RPMI7951 (cell line): ENCODE measurements at places on chromosomes 1 and 21. TPM values are rescaled to one million over a fixed set of nuclear protein-coding genes. Genes with fewer than 3 reads are reported as not detected.

GFI1 gene
- total RNA-seq, result 0.12 and 0.20 TPM in 2 replicates

DNA sequence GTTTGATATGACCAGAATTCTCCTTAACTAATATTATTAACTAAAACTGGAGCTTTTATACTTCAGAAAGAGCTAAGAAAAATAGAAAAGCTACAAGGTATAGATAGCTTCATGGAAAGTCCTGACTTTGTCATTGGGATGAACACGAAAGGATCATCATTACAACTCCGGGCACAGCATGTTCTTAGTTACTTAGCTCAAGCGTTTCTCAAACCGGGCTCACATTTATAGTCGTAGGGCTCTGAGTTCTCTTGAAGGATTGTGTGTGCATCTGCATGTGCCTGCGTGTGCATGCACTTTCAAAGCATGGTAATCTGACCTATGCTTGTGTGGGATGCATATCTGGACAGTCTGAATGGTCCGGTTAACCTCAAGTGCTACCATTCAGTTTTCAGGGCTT lies 20.4 kb upstream of the MAP10 start:
- DNase-seq, result no peak

RHCE gene
- 0.24 and 0.78 TPM in 2 replicates for total RNA-seq

DNA sequence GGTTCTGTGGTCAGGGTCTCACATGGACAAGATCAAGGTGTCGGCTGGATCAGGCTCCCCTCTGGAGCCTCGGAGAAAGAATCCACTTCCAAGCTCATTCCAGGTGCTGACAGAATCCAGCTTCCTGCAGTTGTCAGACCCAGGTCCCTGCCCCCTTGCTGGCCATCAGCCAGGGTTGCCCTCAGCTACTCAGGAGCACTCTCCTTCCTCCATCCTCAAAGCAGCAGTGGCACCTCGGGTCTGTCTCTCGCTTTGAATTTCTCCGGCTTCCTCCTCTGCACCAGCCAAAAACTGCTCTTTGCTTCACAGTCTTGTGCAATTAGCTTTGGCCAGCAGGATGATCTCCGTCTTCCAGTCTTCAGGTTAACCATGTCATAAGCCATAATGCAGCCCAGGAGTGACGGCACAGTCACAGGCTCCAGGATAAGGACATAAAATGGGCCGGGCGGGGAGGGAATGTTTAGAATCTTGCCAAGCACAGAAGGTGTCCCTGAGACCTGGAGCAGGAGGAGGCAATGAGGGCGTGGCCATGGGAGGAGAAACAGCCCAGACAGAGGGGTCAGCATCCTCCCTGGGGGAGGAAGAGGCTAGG lies 79.4 kb upstream of the SLC25A33 start:
- DNase-seq, result no peak

- DNase-seq, result no peak
Observed at GRCh38 chr1:245153552-245154428, 995 bp upstream of the KIF26B start.

- DNase-seq, result no peak
Observed at GRCh38 chr21:45013260-45013841, 61.0 kb upstream of the ADARB1 start.

OR2M3 gene
- total RNA-seq, result not detected in 2 replicates

- DNase-seq, result no peak
Observed at GRCh38 chr1:40755067-40755466, 28.5 kb upstream of the KCNQ4 start.

DNA sequence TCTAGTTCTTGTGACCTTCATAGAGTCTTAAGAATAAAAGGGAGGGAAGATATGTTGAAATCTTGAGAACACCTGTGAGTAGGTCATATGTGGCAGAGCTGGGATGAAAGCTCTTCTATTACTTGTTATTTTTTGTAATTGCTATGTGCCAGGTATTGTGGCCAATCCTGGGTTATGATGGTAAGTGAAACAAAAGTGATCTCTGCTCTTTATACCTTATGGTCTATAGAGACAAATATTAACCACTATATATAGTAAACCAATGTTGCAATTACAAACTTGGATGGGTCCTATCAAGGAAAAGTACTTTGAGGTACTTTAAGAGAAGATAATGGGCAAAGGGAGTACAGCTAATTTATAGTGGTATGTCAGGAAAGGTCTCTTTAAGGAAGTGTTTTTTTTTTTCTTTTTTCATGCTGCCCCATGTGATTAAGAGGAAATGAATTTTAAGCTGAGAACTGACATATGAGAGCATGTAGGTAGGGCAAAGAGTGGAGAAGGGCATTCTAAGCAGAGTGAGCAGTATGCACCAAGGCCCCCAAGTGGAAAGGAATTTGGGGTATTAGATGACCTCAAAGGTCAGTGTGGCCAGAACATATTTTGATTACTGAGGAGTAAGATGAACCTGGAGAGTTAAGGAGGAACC lies 43.3 kb downstream of the POU2F1 start:
- no peak for DNase-seq

DMRTA2 gene
- 0.12 and 0.20 TPM in 2 replicates for total RNA-seq

JAM2 gene
- total RNA-seq, result 1.5 and 1.9 TPM in 2 replicates

GRCh38 chr1:229893762-229894444 lies 173.1 kb upstream of the GALNT2 start:
- DNase-seq, result peak; percentile 97

DNA sequence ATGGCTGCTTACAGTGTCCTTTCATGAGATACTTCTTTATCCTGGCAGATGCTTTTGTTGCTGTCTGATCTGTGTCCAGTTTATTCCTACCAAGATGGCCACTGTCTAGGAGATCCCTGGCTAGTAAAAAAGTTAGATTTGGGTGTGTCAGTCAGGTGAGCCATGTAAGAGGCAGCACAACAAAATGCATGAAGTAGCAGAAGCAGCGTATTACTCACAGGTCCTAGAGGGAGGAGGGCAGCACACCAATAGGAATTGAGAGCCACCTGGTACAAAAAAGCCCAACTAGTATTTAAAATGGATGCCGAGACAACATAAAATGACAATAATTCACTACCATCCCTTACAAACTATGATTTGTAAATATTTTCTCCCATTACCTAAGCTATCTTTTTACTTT lies 22.8 kb upstream of the ZNF697 start:
- DNase-seq, result no peak

DNA sequence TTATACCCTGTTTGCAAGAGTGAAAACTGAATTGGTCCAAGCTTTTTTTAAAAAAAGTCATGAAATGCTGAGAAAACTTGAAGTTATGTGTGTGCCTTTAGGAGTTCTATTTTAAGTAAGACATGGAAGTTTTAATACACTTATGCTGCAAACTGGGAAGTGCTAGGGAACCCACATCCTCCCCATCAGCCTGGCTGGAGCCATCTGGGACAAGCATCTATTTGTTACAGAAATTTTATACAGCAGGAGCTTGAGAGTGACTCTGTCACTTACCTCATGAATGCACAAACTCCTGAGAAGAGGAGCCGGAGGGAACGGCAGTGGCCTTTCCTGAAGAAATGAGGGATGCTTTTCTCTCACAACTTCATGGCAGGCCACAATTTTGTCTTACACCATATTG lies 78.2 kb upstream of the SLC44A3 start:
- DNase-seq, result peak; percentile 74

GRCh38 chr1:229192031-229192430 lies 78.9 kb upstream of the RAB4A start:
- DNase-seq, result no peak

GRCh38 chr1:247528812-247529474 lies 7.3 kb downstream of the OR2C3 start:
- peak; percentile 16 for DNase-seq

GRCh38 chr1:106178791-106179190 lies 877.7 kb upstream of the PRMT6 start:
- DNase-seq, result no peak

DNA sequence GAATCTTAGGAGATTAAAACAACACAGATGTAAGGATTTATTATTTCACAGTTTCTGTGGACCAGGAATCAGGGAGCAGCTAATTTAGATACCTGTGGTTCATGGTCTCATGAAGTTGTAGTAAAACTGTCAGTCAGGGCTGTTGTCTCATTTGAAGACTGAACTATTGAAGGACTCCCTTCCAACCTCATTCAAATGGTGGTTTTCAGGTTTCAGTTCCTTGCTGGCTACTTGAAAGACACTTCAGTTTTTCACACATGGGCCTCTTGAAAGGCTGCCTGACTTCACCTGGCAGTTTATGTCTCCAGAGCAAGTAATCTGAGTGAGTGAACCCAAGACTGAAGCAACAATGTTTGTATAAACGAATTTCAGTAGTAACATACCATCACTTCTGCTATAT lies 915.9 kb downstream of the PLA2G4A start:
- no peak for DNase-seq

DNA sequence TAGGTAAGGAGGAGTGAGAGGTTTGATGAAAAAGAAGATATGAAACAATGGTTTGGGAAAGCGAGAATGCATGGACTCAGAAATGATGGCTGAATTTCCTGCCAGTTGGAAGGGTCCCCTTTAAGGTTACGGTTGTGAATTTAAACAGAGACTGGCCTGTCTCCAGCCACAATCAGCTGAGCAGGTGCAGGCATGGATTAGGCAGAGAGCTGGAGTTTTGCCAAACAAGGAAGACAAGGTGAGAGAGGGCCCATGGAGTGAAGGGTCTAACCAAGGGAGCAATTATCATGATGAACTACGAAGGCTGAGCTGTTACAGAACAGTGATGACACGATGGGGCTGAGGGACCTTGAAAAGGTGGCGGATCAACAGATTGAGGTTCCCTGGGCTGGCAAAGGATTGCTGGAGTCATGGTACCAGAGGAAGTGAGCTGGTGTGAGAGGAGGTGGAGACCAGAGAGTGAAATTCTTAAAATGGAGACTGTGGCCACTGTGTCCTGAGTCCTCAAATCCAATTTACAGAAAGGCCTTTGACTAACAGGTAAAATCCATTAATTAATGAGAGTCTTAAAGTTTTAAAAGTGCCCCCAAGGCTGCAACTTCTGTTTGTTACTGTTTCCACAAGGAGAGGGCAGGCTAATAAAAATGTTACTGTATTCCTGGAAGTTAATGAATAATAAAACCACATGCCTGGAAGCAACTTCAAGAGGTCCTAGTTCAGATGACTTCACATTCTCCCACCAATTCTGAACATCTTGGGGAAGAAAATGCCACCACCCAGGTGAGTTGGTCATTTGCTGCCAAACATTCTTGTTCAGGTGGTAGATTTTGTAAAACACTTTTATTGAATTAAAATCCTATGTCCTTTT lies 41.5 kb downstream of the LHX9 start:
- DNase-seq, result no peak

GRCh38 chr1:181126289-181126688 lies 37.8 kb downstream of the IER5 start:
- DNase-seq, result no peak

DNA sequence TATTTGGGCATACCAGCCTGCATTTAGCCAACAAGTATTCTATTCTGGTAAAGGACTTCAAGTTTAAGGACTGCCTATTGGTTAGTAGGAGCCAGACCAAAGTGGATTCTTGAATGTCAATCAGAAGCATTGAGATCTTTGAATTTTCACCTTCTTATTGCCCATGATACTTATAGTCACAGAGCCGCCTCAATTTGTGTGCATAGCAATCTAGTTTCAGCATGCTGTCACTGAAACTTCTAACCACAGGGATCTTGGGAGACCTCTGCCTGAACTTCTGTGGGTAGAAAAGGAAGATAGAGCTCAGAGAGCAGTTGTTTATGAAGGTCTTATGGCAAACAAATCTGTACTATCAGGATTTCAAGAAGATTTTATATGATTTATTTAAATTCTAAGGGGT lies 501.4 kb upstream of the USP24 start:
- DNase-seq, result peak; percentile 77

- DNase-seq, result peak; percentile 64
Observed at GRCh38 chr1:32068957-32069588, 3.7 kb upstream of the TMEM39B start.

- DNase-seq, result no peak
Observed at GRCh38 chr1:160144921-160145320, 6.5 kb upstream of the ATP1A4 start.

TNFRSF18 gene
- not detected in 2 replicates for total RNA-seq

DNA sequence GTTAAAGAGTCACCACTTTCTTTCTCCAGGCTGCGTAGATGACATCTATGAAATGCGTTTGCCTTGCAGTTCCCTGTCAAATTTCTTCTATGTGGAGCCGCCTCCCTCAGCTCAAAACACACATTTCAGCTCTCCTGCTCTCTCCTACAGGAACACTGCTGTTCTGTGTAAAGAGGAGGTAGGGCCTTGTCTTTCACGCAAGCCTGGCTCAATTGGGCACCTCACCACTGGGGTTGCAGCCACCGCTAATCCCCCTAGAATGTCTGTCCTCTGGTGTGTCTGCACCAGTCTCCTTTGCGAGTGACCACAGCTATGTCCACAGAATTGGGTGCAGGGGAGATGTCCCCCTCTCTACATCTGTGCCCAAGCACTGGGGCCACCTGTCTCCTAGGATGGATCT lies 31.8 kb upstream of the CFHR4 start:
- DNase-seq, result no peak

DNA sequence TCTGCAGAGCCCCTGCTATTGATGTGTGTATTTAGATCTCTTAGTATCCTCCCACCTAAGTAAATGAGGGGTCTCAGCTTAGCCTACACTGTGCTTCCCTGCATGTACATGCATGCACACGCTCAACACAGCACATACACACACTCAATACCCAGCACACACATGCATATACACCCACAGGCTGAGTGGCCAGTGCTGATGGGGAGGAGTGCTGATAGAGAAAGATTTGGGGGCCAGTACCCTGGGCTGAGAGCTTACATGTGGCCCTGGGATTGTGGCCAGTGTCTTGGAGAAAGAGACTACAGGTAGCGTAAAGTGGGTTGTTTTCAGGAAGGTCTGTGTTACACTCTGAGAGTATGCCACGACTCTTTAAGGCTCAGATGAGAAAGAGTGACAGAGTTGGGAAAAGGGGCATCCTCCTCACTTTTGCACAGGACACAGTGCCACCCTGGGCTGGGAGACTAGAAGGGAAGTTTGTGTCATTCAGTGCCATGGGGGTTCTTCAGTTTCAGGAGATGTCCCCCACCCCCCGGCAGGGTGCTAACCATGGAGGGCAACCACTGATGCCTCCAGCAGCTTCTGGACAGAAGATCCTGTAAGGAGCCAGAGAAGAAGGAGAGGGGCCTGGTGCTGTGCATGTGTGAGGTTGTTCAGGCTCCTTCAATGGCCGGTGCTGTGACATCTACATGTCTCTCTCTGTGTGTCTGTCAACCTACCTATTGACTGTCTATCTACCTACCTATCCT lies 166.8 kb downstream of the RHOU start:
- DNase-seq, result no peak

GRCh38 chr1:213448360-213448759 lies 397.3 kb downstream of the RPS6KC1 start:
- no peak for DNase-seq

IGSF5 gene
- not detected in 2 replicates for total RNA-seq

GRCh38 chr1:84763912-84764680 lies 73.8 kb upstream of the SSX2IP start:
- DNase-seq, result no peak

BRDT gene
- not detected in 2 replicates for total RNA-seq

MPZ gene
- total RNA-seq, result 0.24 and 0.39 TPM in 2 replicates
